ENCODE measurements at places on chromosomes 12 and 14.

DNA sequence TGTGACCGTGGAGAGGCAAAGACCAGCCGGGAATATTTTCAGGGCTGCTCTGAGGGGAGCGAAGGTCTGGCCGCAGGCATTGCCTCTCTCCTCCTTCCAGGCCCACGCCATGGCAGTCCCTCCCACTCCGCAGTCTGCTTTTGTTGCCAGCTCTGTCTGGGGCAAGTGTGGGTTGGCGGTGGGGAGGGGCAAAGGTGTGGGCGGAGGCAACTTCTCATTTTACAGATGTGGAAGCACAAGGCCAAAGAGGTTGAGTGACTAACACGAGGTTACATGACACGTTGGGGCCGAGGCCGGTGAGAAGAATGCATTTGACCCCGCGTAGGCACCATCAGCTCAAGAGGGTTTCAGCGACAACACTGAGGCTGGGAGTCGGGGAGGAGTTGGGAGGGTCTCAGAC, 6.1 kb upstream of the FAIM2 start:
- DNase-seq = no peak

- DNase-seq = no peak
These were observed 7.8 kb upstream of the EML1 start for GRCh38 chr14:99785426-99785825.

DNA sequence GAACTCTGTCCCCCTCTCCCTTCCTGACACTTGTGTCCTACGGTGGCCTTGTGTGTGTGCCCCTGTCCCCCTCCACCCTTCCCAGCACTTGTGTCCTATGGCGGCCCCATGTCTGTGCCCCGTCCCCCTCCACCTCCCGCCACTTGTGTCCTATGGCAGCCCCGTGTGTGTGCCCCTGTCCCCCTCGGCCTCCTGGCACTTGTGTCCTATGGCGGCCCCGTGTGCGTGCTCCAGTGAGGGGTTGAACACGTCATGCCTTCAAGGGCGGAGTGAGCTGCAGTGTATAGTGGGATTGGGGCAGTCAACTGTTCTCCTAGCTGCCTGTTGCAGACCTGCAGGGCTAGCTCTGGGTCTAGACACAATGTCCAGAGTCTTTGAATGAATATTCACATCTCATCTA, 108.7 kb downstream of the GLT1D1 start:
- DNase-seq = no peak

GRCh38 chr12:91841822-91842221, 303.8 kb downstream of the BTG1 start:
- DNase-seq = no peak

GRCh38 chr14:32706721-32707519, 231.8 kb upstream of the NPAS3 start:
- DNase-seq = no peak

GRCh38 chr14:96197163-96197852, 7.3 kb upstream of the BDKRB2 start:
- no peak for DNase-seq

DNA sequence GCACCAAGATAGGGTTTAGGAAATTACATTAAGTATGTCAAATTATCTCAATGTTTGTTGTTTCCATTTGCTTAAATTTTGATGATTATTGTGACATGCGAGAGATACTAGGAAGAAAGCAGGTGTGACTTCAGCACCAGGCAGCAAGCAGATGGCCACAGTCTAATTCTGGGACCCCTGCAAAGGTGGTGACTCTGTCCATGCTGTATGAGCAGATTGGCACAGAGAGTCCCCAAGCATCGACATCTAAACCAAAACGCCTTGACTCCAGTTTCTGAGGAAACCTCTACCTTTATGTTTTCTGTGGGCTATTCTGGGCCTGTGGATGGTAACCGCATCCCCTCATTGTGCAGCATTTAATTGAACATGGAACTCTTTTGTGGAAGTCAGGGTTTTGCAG, 670.1 kb upstream of the TMEM132C start:
- no peak for DNase-seq

DNA sequence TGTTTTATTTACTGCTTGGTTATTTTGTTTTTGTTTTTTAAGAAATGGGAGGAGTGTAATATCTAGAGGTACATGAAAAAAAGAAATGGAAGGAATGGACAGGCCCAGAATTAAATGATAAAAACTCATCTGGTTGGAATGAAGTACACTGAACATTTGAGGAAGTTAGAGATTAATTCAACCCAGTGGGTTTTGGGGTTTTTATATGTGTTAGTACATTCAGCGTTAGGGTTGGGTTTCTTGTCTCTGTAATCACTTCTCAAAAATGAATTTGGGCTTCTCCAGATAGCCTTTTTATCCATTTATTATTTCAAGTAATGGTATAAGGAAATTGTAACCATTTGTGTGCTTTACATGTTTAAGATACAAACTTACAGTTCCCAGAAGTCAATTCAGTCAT, 19.5 kb upstream of the NUP107 start:
- no peak for DNase-seq

DNA sequence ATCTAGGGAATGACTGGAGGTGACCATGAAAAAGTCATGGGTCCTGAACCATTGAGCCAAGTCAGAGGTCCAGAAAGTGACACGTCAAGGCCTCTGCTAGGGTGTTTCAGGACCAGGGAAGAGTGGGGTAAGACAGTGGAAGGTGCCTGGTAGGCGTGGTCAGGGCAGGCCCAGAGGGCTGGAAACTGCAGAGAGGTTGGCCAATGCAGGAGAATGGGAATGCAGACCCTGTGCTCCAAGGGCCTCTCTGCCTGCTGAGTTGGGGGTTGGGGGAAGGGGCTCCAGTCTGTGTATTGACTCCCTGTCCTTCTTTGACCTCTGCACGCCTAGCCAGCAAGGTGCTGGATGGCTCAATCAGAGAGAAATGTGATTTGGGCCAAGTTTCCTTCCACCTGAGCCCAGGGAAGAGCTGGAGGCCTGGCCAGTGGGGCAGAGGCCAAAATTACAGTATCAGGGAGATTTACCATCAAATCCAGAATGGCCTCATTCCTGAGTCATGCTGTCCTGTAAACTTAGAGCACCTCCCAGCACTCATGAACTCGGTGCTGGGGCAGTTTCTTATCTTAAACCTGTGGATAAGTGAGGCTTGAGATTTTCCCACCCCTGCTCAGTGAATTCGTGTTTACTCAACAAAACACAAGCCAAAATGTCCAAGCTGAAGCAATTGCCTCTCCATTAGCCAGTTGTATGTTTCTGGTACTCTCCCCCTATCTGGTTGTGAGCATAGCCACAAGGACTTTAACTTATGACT, 24.4 kb downstream of the IRF2BPL start:
- DNase-seq = no peak

DNA sequence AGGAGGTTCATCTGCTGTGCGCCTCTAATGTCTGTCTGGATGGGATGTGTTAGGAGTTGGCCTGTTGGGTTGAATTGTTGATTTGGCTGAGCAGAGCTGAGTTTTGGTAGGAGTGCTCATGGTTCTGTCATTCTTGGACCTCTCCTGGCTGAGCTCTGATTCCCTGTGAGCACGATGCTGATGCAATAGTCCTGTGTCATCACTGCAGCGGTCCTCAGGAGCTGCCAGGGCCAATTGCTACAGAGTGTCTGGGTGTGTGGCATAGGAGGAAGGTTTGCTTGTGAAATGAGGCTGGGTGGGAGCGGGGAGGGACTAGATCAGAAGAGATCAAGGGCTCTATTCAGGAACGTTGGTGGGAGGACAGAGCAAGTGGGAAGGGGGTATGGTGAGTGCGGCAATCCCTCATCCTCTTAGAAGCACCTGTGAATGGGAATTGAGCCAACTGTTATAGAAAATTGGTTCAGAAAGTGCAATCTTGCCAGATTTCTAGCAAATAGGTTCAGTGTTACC, 21.2 kb downstream of the PEX5 start:
- DNase-seq = no peak
